Stimulated activated CD8-positive, alpha-beta memory T cell treated with anti-CD3 and anti-CD28 coated beads, Interleukin-15, amount 100 ng/mL, for 4 hours (primary cell): ENCODE measurements at places on chromosomes 12 and 14.

GRCh38 chr14:55426891-55427290, 13.5 kb downstream of the TBPL2 start:
- no peak for DNase-seq

GRCh38 chr14:84809158-84809557, 720.8 kb upstream of the FLRT2 start:
- DNase-seq, result no peak

DNA sequence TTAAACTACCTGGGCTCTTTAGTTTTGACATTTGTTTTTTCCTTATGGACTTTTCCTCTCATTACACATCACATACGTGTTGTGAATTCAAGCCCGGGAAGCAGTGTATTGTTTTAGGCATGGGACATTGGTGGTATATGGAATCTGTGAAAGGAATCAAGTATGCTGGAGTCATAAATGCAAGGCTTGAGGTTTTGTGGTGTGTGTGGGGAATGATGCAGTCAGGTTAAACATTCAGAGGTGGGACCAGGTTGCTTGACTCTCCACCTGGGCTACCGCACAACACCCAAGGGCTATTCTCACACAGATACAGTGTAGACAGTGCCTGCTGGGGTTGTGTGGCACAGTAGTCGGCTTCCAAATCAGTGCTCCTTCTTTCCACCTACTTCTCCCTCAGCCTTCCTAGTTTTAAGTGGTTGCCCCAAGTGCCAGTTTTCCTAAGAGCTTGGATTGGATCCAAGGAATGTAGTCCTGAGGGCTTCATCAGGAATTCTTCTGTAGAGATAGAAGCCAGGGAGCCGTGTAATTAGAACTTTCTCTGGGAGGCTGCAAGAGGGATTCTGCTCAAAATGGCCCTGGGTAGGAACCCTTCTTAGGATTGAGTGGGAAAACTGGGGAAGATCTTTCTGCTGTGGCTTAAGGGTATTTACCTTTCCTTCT, 243.7 kb downstream of the C12orf75 start:
- DNase-seq, result no peak

GRCh38 chr12:9727813-9728212, 5.1 kb downstream of the CLECL1 start:
- DNase-seq, result no peak

- DNase-seq, result no peak
Measured at GRCh38 chr14:69615496-69616407, 4.4 kb downstream of the SUSD6 start.

DNA sequence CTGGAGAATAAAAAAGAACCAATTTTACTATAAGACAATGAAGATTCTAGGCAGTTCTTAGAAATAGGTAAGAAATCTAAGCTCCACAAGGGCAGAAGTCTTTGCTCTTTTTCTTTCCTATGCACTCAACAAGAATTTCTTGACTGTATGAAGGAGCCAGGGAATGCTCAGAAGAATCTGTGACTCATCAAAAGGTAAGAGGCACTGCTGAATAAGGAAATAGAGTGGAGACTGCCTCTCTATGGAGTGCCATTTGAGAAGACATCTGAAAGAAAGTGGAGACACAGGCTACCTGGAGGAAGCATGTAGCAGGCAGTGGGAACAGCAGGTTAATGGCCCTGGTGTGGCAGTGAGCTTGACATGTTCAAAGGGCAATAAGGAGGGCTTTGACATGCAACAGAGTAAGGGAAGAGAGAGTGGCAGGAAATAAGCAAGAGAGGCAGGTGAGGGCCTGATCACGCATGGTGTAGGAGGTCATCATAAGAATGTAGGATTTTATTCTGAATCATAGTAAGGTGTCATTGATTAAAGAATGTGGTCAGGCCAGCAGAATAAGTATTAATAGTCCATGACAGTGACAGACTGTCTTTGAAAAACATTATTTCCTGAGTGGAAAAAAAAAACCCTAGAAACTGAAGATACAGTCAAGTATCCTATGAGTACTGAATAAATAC, 446.7 kb upstream of the GARIN6 start:
- DNase-seq, result no peak

DNA sequence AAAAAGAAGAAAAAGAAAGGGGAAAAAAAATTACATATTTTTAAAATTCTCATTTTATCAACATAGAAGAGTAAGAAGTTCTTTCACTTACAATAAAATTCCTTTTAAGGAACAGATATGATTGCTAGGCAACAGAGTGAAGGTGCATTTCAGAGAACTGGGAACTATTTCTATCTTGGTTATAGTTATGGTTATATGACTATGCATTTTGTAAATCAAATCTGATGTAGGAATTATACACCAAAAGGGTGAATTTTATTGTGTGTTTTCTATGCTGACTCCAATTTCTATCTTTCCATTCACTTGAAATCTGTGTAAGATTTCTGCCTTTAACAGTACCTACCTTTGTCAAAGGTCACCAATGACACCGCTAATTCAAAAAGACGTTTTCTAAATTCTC, 50.1 kb downstream of the HNRNPC start:
- no peak for DNase-seq

DNA sequence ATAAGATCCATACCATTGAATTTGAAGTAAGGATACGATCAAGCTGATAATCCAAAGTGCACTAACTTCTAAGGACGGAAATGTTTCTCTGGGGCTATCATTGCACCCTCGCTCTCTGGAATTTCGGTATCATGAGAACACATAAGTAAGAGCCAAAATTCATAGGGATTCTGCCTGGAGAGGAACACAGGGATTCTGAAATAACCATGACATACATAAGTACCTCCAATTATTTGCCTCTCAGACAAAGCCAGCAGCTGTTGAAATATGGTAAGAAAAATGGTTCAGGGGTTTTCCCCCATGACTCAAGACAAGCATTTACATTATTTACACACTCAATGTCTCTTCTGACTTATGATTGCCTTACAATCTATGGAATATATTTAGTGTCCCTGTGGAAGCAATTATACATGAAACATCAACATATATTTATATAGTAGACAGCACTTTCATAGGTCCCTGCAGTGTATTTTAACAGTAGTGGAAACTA, 1123.6 kb upstream of the SEL1L start:
- no peak for DNase-seq

- no peak for DNase-seq
Measured at GRCh38 chr12:105256921-105257320, 20.9 kb upstream of the APPL2 start.

DNA sequence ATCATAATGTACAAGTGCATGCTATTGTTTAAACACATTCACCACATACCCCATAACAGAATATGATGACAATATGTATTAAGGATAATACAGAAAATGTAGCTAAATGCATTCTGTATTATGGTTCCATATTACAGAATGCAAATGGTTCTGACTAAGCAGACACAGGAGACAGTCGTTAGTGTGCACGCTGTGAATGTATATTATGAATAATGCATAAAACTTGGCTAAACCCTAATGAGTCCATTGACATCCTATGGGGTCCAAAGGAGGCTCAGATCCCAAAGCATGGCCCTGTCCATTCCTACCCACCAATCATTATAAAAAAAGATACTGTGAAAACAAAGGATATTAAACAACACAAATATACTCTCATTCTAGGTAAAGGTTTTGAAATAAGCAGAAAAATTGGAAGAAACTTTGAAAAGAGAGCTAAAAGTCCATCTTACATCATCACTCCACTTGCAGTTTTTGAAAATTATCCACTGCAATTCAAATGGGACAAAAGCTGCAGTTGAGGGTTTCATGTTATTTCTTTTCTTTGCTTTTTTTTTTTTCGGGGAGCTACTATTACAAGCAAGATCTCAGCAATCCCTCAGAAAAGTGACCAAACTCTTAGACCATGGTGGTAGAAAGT, 415.1 kb downstream of the BCAT1 start:
- DNase-seq, result no peak

DNA sequence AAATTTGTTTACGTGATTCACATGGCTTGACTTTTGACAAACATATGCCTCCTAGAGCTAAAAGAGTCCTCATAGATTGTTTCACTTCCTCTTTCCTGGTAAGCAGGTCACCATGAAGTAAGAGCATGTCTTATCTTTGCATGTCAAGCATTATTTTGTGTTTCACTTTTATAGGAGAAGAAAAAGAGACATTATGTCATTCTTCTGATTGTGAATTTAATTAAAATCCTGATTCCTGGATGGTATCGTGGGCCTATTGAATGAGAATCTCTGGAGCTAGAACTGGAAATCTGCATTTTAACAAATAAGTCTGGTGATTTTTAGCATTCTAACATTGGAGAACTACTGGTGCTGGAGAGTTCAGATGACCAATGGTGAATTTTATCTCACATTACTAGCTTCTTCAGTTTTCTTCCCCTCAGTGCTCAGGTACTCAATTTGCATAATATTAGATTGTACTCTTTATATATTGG, 218.6 kb upstream of the ATP2B1 start:
- no peak for DNase-seq

DNA sequence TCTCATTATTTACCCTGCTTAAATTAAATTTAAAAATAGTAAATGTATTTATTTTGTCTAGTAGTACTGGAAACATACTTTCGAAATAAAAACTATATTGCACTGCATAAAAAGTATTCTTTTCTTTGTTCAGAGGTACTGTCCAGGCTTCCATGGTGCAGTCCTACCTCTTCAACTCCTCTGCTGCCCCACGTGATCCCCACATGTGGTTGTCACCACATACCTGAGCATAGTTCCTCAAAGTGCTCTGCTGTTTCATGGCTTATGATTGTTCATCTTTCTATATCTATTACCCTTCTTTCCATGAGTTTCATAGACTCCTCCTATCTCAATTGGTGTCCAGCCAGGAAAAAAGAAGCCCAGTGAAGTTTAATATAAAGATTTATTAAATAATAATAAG, 317.5 kb upstream of the OR4E1 start:
- DNase-seq, result no peak
